ENCODE measurements at places on chromosomes 3 and 15. TPM values are rescaled to one million over a fixed set of nuclear protein-coding genes. Genes with fewer than 3 reads are reported as not detected.
A peak's percentile ranks its signal among the peaks of the same experiment; 100 is the strongest.

DNA sequence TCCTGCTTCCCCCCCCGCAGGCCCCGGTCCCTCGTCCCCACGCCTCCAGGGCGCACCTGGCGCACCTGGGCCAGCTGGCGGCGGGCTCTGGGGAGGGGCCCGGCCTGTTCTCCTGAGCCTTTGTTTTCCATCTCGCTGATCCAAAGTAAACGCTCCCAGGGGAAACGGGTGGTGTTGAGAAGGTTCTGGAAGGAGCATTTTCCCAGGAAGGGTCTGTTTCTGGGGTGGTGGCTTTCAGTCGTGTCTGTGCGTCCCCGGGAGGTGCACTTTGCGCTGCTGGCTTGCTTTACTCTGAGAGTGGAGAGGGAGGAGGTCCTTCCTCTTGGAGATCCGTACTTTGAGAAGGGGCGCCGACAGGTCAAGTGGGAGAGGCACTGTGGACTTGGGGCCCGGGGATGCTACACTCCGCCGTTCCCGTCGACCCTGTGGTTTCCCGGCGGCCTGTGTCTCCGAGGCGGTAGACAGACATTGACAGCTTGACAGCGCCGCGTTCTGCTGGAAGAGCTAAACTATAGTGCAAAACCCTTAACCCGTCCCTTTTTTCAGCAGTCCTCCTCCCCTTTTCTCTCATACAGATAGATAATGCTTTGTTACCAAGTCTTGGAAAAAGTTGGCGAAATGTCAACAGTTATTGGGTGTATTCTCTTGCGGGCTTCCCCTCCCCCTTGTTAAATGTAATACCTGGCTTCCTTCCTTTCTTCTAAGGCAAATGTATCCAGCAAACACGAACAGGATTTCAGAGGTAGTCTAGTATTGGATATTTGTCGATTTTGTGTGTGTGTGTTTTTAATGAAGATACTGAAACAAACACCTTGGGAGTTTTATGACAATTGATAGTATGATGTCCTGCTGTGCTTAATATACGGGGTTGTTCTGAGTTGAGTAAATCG is 6.5 kb downstream of the TPM1 start:
- peak; percentile 60 for DNase-seq

SLC22A13 gene
- total RNA-seq = 1.9 TPM

DNA sequence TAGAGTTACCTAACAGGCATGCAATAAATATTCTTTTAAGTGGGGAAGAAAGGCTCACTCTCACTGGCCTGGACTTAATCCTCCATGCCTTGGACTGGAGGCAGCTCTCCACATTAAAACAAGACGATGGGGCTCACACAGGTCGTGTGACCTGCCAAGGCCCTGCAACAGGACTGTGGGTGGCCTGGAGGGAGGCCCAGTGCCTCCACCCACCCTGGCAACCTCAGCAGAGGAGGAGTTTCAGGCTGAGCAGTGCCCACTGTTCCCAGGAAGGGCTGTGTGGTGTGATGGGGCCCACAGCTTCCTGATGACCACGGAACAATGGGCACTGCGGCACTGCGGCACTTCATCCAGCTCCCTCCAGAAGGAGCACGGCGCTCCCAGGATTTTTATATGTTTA is 5.5 kb downstream of the UROC1 start:
- DNase-seq = no peak

GRCh38 chr15:77515613-77516012 is 94.9 kb downstream of the HMG20A start:
- no peak for DNase-seq

GOLGA6A gene
- total RNA-seq = not detected

DNA sequence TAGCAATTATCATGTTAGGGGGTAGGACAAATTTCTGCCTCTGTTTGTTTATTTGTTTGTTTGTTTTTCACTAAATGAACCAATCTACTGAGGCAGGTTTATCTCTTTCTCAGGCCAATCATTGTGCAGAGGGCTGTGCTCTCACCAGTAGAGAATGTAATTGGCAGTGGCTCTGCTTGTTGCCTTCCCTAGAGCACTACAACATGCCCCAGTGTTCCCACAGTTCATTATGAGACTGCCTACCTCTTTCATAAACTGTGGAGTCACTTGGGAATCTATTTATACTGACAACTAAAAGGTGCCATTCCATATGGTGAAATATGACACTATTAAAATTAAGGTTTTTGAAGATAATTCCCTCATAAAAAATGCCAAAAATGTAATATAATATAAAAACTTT is 196.3 kb upstream of the ALCAM start:
- no peak for DNase-seq

MYO5C gene
- total RNA-seq = 29.4 TPM

- peak; percentile 87 for DNase-seq
Measured at GRCh38 chr3:170740726-170741591, 129.0 kb downstream of the RPL22L1 start.

TPM1 gene
- total RNA-seq = 70.4 TPM

DNA sequence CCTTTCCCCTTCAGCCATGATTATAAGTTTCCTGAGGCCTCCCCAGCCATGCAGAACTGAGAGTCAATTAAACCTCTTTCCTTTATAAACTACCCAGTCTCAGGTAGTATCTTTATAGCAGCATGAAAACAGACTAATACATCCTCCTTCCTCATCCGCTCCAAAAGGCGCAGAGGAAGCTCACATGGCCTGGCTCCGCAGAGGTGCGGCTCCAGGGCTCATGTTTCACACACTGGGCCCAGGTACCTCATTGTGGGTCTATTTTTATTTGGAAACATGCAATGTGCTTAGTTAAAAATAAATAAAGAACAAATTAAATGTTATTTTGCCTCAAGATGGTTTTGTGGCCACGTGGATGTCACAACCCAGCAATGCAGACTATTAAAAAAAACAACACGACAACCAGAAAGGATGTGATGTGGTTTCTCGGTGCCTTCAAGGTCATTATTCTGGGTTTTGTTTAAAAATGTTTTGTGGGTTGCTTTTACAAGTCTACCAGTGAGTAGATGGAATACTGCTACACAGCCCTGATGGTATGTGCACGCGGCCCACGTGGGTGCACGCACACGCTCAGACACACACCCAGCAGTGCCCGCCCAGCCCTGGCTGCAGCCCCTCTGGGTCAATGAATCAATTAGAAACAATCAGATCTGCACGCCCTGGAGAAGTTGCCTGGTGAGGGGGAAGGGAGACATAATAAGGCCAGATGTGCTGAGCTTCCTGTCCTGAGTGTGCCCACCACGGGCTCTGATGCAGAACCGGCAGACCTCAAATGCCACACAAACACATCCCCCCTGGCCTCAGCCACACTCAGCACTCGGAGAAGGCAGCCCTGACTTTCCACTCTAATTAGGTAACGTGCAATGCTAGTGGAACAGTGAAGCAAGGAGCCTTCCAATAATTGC is 140.1 kb downstream of the ADAMTS17 start:
- DNase-seq = no peak

- DNase-seq = no peak
Measured at GRCh38 chr15:73803806-73804205, 50.7 kb upstream of the INSYN1 start.

SSUH2 gene
- 0.32 TPM for total RNA-seq

DNA sequence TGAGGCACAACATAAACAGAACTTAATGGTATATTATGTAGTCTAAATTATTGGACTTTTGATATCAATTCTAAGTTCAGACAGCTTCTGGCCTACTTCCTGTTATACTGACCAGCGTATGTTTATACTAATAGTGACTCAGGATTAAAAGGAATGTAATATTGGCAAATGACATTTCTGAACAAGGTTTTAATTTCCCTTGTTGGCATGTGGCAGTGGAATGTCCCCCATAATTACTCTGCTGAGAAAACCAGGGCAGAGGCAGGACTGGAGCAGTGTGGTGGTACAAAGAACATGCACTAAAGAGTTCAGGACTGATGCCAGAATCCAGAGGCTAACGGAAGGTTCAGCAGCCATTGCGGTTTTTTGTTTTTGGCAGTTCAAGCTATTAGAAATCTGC is 184.0 kb downstream of the KCNAB1 start:
- DNase-seq = no peak

Measured in MCF 10A (cell line).